ENCODE measurements at places on chromosomes 13 and 19. TPM values are rescaled to one million over a fixed set of nuclear protein-coding genes. Genes with fewer than 3 reads are reported as not detected.

GRCh38 chr19:55279340-55279739, 570 bp downstream of the HSPBP1 start:
- H3K4me3 ChIP-seq = peak overlapping the region; percentile 100
- H3K4me1 ChIP-seq = peaks cover 26% of the 10 kb centered on the region
- no peaks in the 10 kb centered on the region for H3K27me3 ChIP-seq
- peak overlapping the region; percentile 99 for H3K27ac ChIP-seq
- DNase-seq = no peak
- H3K36me3 ChIP-seq = peaks cover 7% of the 10 kb centered on the region

DNA sequence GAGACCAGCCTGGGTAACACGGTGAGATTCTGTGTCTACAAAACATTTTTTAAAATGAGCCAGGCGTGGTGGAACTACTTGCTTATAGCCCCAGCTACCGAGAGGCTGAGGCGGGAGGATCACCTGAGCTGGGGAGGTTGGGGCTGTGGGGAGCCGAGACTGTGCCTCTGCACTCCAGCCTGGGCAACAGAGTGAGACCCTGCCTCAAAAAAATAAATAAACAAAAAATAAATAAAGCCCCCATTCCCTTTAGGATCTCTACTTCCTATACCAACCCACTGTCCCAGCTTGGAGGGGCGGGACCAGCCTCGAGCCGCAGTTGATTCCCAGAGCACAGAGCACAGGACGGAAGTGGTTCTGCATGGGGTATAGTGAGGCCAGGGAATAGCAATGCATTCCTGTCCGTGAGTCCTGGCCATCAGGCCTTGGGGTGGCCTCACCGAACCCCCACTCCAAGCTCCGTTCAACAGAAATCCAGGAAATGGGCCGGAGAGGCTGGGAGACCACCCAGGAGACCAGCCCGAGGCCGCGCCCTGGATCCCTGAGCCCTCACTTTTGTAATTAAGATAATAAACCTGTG, 4.9 kb upstream of the PTBP1 start:
- no peak overlapping the region for H3K27ac ChIP-seq
- H3K4me3 ChIP-seq = no peak overlapping the region
- peaks cover 26% of the 10 kb centered on the region for H3K4me1 ChIP-seq
- no peak for DNase-seq

- no peaks in the 10 kb centered on the region for H3K27me3 ChIP-seq
- no peak for DNase-seq
- no peaks in the 10 kb centered on the region for H3K4me1 ChIP-seq
- H3K36me3 ChIP-seq = no peaks in the 10 kb centered on the region
- no peak overlapping the region for H3K4me3 ChIP-seq
Measured at GRCh38 chr19:30330266-30330665, 41.9 kb upstream of the ZNF536 start.

DNA sequence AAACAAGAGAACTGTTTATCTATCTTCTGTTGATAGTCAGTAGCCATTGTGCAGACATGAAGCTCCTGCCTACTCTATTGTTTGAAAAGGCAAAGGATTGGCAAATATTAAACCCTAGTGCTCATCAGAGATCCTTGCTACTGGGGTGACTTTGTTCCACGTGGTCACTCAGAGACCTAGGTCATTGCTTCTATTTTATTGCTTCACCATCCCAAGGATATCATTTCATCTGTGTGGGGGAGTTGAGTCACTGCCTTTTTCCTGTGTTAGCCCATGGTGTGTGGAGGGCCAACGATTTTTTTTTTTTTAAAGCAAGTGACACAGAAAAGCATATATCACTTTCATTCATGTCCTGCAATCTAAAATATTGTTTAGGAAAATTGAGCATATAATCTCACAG, 254.1 kb upstream of the RXFP2 start:
- no peak for DNase-seq
- H3K27ac ChIP-seq = no peak overlapping the region
- peaks cover 11% of the 10 kb centered on the region for H3K27me3 ChIP-seq
- H3K4me1 ChIP-seq = peaks cover 4% of the 10 kb centered on the region
- no peaks in the 10 kb centered on the region for H3K36me3 ChIP-seq

DNA sequence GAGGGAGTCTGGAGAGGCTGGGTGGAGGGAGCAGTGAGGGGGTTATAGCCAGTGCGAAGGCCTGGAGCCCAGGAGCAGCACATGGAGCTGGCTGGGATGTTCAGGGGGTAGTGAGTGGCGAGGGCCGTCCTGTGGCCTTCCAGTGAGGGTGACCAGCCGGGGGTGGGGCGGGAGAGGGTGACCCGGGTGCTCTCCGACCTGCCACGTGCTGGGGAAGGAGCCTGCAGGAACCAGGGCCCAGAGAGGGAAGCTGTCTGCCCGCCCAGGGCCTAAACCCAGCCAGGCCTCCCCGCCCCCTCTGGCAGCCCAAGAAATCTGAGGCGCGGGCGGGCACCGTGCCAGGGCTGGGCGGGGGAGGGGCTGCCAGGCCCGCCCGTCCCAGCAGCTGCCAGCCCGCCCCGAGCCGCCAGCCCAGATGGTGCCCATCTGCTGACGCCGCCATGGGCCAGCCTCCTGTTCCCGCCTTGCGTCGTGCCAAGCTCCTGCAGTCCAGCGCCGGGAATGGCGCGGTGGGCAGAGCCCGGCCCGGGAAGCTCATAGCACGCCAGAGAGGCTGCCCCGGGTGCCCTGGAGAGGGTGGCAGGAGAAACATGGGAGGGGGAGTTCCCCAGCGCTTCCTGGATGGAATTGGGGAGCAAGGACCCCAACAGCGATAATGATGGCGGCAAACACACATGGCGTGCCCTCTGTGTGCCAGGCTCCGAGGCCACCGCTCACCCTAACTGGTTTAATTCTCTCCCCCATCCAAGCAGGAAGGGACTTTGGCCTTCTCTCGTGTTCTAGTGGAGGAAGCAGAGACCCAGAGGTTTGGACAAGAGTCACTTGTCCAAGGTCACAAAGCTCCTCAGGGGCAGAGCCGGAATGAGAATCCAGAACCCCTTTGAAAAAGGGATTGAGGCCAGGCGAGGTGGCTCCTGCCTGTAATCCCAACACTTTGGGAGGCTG, 21.5 kb downstream of the NFIC start:
- no peak overlapping the region for H3K27ac ChIP-seq
- H3K27me3 ChIP-seq = no peaks in the 10 kb centered on the region
- no peak overlapping the region for H3K4me3 ChIP-seq
- H3K4me1 ChIP-seq = peaks cover 38% of the 10 kb centered on the region

- no peak overlapping the region for H3K4me3 ChIP-seq
Measured at GRCh38 chr13:102911336-102911735, 65.5 kb downstream of the ERCC5 start.

DNA sequence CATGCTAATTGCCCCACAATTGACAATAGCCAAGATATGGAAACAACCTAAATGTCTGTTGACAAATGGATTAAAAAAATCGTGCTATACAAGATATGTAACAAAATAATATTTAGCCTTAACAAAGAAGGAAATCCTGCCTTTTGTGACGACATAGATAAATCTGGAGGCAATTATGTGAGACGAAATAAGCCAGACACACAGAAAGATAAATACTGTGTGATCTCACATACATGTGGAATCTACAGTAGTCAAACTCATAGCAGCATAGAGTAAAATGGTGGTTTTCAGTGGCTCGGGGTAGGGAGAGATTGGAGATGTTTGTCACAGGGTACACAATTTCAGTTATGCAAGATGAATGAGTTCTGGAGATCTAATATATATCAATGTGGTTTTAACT, 895.8 kb downstream of the SLITRK6 start:
- H3K36me3 ChIP-seq = no peaks in the 10 kb centered on the region
- no peak for DNase-seq
- H3K27ac ChIP-seq = no peak overlapping the region
- no peaks in the 10 kb centered on the region for H3K4me1 ChIP-seq

GRCh38 chr19:4684312-4685095, 14.4 kb upstream of the MYDGF start:
- no peaks in the 10 kb centered on the region for H3K4me1 ChIP-seq
- H3K27me3 ChIP-seq = no peaks in the 10 kb centered on the region
- H3K4me3 ChIP-seq = no peak overlapping the region

DNA sequence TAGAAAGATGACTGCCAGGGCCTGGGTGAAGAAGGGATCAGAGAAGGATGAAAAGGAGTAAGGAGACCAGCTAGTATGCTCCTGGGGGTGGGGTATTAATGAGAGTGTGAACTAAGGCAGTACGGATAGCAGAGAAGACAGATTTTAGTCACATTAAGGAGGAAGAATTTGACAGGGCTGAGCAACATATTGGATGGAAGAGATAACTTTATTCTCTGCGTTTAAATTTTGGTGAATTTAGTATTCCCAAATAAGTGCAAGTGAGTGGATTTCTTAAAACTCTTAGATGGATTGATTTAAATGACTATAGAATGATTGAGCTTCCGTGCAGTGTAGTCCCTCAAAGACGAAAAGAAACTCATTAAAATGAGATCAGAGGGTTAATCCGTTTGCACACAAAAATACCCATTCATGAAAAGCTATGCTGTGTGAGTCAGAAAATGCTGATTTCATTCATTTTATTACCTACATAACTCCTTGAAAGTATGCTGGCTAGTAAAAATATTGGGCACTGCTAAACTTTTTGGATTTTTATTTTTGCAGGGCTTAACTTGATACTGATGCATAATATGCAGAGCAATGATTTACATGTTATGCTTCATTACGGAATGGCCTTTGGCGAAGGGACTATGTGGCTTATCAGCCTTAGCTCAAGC, 54.1 kb downstream of the WDFY2 start:
- peak overlapping the region; percentile 2 for H3K27ac ChIP-seq
- no peak overlapping the region for H3K4me3 ChIP-seq
- H3K36me3 ChIP-seq = no peaks in the 10 kb centered on the region
- no peaks in the 10 kb centered on the region for H3K27me3 ChIP-seq

GRCh38 chr19:17475541-17476115, 5.3 kb downstream of the SLC27A1 start:
- peaks cover 41% of the 10 kb centered on the region for H3K4me1 ChIP-seq
- no peaks in the 10 kb centered on the region for H3K36me3 ChIP-seq
- no peaks in the 10 kb centered on the region for H3K27me3 ChIP-seq
- peak overlapping the region; percentile 92 for H3K27ac ChIP-seq
- no peak overlapping the region for H3K4me3 ChIP-seq

- H3K27me3 ChIP-seq = no peaks in the 10 kb centered on the region
- H3K36me3 ChIP-seq = peaks cover 21% of the 10 kb centered on the region
Measured at GRCh38 chr13:24459726-24460125, 52.9 kb downstream of the PARP4 start.

DNA sequence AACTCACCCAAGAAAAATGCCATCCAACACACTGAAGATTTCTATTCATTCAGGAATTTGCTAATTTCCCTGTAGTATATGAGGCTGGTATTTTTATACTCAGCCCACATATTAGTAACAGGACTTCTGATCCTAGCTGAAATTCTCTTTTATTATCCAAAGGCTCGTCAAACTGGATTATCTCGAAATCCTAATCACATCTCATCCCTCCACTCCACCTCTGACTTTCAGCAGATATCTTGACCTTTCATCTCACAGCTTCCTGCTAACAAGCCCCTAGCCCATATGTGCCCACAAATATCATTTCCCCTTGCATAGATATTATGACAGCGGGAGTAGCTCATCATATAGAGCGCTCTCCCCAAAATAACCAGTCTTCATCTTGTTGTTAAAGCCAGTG, 279.7 kb downstream of the FGF14 start:
- H3K27me3 ChIP-seq = peaks cover 31% of the 10 kb centered on the region
- DNase-seq = no peak
- no peak overlapping the region for H3K4me3 ChIP-seq
- no peaks in the 10 kb centered on the region for H3K36me3 ChIP-seq

DNA sequence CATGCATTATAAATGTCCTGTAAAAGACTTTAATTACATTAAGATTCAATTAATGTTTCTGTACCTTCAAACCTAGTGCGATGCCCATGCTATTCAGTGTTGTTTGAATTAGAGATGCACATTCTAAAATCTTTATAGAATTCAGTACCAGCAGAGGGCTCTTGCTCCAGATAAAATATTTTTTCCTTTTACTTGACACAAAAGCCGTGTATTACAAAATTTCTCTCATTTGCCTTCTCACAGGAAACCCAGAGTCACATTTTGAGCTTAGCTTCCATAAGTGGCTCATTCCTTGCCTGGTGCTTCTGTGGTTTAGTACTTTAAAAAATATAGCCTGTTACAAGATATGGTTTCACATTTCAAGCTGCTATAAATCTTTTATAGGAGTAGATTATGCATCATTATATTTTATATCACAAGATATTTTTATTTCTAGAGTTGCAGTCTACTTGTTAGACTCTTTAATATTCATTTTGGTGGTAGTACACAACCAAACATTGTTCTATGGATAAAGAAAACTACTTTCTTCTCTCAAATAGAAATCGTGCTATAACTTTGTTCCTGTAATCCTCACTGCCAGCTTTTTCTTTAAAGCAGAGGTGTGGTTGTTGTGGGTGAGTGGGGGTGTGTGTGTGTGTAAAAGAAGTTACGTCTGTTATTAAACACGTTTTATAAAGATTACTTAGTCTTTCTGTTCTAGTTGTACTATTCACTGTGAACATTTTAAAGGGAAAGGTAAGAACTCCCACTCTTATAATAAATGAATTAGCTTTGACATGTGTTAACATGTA, 101.4 kb downstream of the RNF17 start:
- H3K4me3 ChIP-seq = no peak overlapping the region
- H3K27me3 ChIP-seq = peaks cover 14% of the 10 kb centered on the region
- DNase-seq = no peak
- no peak overlapping the region for H3K27ac ChIP-seq

GRCh38 chr19:3617463-3617862, 9.1 kb downstream of the CACTIN start:
- H3K27me3 ChIP-seq = no peaks in the 10 kb centered on the region
- DNase-seq = peak; percentile 59
- peaks cover 2% of the 10 kb centered on the region for H3K4me1 ChIP-seq
- H3K4me3 ChIP-seq = no peak overlapping the region

DNA sequence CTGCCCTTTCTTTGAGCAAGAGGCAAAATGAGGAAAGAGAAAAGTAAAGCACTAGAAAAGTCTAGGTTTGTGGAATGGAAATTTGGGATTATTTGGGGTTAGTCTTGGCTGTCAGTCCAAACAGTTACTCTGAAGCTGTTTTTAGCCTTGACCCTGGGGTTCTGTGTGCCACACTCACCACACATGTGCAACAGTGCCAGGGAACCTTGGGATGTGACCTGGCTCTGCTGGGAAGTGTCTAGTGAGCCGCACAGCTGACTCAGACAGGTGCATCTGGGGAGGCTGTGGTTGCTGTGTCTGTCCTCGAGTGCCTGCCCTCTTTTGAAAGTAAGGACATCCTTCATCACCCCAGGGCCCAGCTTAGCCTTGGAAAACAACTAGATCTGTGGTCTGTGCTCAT, 15.8 kb downstream of the MICOS13 start:
- H3K4me1 ChIP-seq = no peaks in the 10 kb centered on the region
- no peaks in the 10 kb centered on the region for H3K27me3 ChIP-seq
- peaks cover 32% of the 10 kb centered on the region for H3K36me3 ChIP-seq
- no peak overlapping the region for H3K4me3 ChIP-seq
- peak; percentile 39 for DNase-seq

GRCh38 chr19:31347828-31348392, 1.3 kb downstream of the TSHZ3 start:
- peaks cover 26% of the 10 kb centered on the region for H3K4me1 ChIP-seq
- DNase-seq = no peak
- H3K36me3 ChIP-seq = peaks cover under 1% of the 10 kb centered on the region
- H3K27me3 ChIP-seq = peaks cover 6% of the 10 kb centered on the region

- peaks cover 12% of the 10 kb centered on the region for H3K4me1 ChIP-seq
- no peak for DNase-seq
- no peaks in the 10 kb centered on the region for H3K27me3 ChIP-seq
- H3K4me3 ChIP-seq = no peak overlapping the region
- peak overlapping the region; percentile 79 for H3K27ac ChIP-seq
Measured at GRCh38 chr19:40831502-40832430, 18.5 kb downstream of the CYP2A6 start.

CD177 gene
- not detected for total RNA-seq

FBXO46 gene
- 12.7 TPM for total RNA-seq

GARIN5A gene
- 1.9 TPM for total RNA-seq

CEACAM21 gene
- total RNA-seq = not detected

CLDND2 gene
- total RNA-seq = not detected

NALCN gene
- total RNA-seq = 38.6 TPM

Measured in chondrocyte (in vitro differentiated cells).